ENCODE measurements at places on chromosomes 13 and 19.
A peak's percentile ranks its signal among the peaks of the same experiment; 100 is the strongest.

- no peak overlapping the region for H3K27ac ChIP-seq
- peaks cover 3% of the 10 kb centered on the region for H3K4me1 ChIP-seq
- H3K4me3 ChIP-seq, result no peak overlapping the region
- DNase-seq, result no peak
Observed at GRCh38 chr13:107069108-107069776, 501.3 kb upstream of the ARGLU1 start.

DNA sequence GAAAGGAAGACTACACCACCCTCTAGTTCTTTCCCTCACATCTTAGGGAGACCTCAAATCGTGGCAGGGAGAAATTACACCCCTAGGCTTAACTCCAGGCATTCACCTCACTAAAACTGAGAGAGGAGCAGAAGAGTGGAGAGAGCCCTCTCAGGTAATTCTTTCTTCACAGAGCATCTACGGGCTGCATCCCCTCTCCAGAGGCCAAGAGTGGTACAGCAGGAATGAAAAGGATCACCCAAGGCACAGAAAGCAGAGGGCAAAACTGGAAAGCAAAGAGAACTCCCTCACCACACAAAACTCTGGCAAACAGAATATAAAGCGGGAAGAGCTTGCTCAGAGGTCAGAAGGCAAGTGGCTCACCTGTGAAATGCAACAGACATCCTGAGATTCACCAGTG is 661.2 kb downstream of the TBC1D4 start:
- H3K4me1 ChIP-seq, result peaks cover 4% of the 10 kb centered on the region
- no peak overlapping the region for H3K4me3 ChIP-seq
- DNase-seq, result no peak
- H3K27ac ChIP-seq, result no peak overlapping the region
- H3K36me3 ChIP-seq, result no peaks in the 10 kb centered on the region

DNA sequence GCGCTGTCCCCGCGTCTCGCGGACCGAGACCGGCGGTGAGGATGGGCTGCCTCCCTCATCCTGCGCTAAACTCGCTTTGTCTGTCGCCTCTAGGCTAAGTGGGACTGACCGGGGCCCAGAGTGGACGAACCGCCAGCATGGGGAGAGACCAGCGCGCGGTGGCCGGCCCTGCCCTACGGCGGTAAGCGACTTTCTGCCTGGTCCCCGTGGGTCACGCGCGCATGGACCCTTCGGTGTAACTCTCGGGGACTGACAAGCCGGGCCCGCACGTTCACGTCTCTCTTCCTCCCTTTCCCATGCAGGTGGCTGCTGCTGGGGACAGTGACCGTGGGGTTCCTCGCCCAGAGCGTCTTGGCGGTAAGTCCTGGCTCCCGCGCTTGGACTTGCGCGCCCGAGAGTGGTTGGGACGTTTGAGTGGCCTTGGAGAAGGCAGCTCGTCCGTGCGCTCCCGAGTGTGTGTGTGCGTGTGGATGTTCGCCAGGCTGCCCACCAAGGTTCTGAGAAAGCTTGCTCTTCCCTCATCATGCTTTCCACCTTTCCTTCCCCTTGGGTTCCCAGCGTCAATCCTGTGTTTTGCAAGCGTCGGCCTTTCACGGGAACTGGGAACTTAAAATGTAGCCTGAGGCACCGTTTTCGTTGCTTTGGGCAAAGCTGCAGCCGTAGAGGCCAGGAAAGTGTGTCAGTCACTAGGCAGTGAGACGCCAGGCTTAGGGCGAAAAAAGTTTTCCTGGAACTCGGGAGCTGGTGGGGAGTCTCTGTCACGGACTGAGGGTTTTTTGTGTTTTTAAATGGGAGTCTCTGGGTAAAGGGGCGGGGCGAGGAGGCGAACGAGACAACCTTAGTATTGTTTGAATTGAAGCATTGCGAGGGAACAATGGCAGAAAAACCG is 927 bp downstream of the COL4A2 start:
- H3K4me3 ChIP-seq, result peak overlapping the region; percentile 96
- H3K4me1 ChIP-seq, result peaks cover 44% of the 10 kb centered on the region
- peaks cover 8% of the 10 kb centered on the region for H3K36me3 ChIP-seq
- peaks cover 43% of the 10 kb centered on the region for H3K27me3 ChIP-seq

DNA sequence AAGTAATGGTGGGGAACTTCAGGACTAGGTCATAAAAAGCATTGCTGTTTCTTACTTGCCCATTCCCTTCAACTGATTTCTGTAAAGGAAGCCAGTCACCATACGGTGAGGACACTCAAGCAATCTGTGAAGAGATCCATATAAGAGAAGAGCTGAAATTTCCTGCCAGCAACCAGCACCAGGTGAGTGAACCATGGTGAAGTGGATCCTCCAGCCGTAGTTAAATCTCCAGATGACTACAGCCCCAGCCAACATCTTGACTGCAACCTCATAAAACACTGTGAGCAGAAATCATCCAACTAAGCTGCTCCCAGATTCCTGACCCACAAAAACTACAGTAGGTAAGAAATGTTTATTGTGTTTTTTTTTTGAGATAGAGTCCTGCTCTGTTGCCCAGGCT is 3.8 kb upstream of the SLC6A16 start:
- no peaks in the 10 kb centered on the region for H3K27me3 ChIP-seq
- H3K27ac ChIP-seq, result no peak overlapping the region
- no peak overlapping the region for H3K4me3 ChIP-seq
- peaks cover 17% of the 10 kb centered on the region for H3K36me3 ChIP-seq
- H3K4me1 ChIP-seq, result peaks cover 10% of the 10 kb centered on the region

DNA sequence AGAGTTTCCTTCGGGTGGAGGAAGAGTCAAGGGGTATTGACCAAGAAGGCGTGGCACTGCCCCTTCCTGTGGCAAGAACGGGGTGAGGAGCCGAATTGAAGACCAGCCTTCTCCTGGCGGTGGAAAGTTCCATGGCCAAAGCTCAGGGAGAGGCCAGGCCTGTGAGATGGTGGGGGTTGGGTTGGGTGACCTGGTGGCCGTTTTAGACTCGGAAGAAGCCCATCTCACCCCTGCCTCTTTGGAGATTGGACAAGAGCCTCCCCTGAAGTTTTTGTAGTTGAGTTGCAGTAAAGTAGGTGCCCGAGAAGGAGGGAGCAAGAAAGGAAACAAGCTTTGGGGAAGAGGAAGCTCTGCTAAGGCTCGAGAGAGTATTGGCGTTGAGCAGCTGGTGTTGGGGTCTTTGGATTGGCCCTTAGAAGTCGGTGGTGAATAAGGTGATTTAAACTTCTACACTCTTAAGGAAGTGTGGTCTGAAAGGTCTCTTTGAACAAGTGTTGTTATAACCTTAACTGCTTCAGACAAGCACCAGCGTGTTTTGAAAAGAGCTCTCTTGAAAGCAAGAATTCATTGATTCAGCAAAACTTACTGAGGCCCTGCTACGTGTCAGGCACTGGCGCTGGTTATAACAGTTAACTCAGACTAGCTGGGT is 964 bp downstream of the SPINT2 start:
- H3K27ac ChIP-seq, result peak overlapping the region; percentile 93
- DNase-seq, result no peak
- H3K4me1 ChIP-seq, result peaks cover 48% of the 10 kb centered on the region
- no peaks in the 10 kb centered on the region for H3K36me3 ChIP-seq
- peak overlapping the region; percentile 88 for H3K4me3 ChIP-seq
